ENCODE measurements at places on chromosomes 7 and 10.

DNA sequence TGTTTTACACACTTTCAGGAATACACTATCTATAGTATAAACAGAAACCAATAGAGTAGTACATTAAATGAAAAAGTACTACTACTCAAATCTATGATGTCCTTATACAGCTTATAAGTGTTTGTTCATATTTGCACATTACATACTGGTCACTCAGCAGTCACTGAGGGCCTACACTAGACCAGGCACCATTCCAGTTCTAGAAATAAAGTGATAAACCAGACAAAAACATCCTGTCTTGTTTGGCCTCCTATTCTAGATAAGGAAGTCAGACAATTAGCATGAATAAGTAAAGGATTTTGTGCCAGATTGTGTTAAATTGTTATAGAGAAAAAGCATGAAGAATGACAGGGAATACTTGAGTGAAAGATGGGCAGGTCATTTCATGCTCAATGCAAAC is 219.0 kb downstream of the CRPPA start:
- no peak for DNase-seq
- H3K36me3 ChIP-seq, result no peaks in the 10 kb centered on the region
- no peak overlapping the region for H3K27ac ChIP-seq
- H3K4me3 ChIP-seq, result no peak overlapping the region
- no peaks in the 10 kb centered on the region for H3K27me3 ChIP-seq
- peaks cover 14% of the 10 kb centered on the region for H3K4me1 ChIP-seq

DNA sequence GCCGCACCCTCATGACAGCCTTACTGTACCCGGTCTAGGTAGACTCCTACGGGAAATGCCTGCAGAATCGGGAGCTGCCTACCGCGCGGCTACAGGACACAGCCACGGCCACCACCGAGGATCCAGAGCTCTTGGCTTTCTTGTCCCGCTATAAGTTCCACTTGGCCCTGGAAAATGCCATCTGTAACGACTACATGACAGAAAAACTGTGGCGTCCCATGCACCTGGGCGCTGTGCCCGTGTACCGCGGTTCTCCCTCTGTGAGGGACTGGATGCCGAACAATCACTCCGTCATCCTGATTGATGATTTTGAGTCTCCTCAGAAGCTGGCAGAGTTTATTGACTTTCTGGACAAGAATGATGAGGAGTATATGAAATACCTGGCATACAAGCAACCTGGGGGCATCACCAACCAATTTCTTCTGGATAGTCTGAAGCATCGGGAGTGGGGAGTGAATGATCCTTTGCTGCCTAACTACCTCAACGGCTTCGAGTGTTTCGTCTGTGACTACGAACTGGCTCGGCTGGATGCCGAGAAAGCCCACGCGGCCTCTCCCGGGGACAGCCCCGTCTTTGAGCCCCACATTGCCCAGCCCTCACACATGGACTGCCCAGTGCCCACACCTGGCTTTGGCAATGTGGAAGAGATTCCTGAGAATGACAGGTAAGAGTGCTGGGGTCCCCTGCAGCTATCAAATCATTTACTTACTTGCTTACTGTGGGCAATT is 8.5 kb upstream of the CHCHD1 start:
- H3K27ac ChIP-seq, result peak overlapping the region; percentile 91
- no peaks in the 10 kb centered on the region for H3K27me3 ChIP-seq
- no peak for DNase-seq
- H3K4me1 ChIP-seq, result peaks cover 36% of the 10 kb centered on the region
- peak overlapping the region; percentile 90 for H3K4me3 ChIP-seq

GRCh38 chr10:121288011-121288410 is 310.2 kb downstream of the FGFR2 start:
- no peak for DNase-seq
- peaks cover 47% of the 10 kb centered on the region for H3K4me1 ChIP-seq
- no peaks in the 10 kb centered on the region for H3K27me3 ChIP-seq
- H3K36me3 ChIP-seq, result no peaks in the 10 kb centered on the region

- no peaks in the 10 kb centered on the region for H3K4me1 ChIP-seq
- no peaks in the 10 kb centered on the region for H3K27me3 ChIP-seq
- H3K27ac ChIP-seq, result no peak overlapping the region
- peaks cover 2% of the 10 kb centered on the region for H3K36me3 ChIP-seq
- DNase-seq, result no peak
Observed at GRCh38 chr7:3732395-3733005, 431.4 kb downstream of the SDK1 start.

DNA sequence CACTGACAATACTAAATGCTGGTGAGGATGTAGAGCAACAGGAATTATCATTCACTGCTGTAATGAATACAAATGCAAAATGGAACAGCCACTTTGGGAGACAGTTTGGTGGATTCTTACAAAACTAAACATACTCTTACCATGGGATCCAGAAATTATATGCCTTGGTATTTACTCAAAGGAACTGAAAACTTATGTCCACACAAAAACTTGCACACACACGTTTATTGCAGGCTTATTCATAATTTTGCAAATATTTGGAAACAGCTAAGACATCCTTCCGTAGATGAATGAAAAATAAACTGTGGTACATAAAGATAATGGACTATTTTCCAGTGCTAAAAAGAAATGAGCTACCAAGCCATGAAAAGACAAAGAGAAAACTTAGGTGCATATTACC is 69.6 kb downstream of the SEM1 start:
- DNase-seq, result no peak
- peaks cover 8% of the 10 kb centered on the region for H3K36me3 ChIP-seq
- H3K27me3 ChIP-seq, result peaks cover 1% of the 10 kb centered on the region
- peaks cover 37% of the 10 kb centered on the region for H3K4me1 ChIP-seq
- no peak overlapping the region for H3K4me3 ChIP-seq

Measured in mesothelial cell of epicardium (in vitro differentiated cells).